Thyroid gland (tissue), 4 donors: ENCODE measurements at places on chromosomes 7 and 10. TPM values are rescaled to one million over a fixed set of nuclear protein-coding genes. Genes with fewer than 3 reads are reported as not detected.

TEX36 gene
- not detected for total RNA-seq

- DNase-seq = no peak
- H3K27me3 ChIP-seq = no peaks in the 10 kb centered on the region
- H3K36me3 ChIP-seq = peaks cover 33% of the 10 kb centered on the region
- no peaks in the 10 kb centered on the region for H3K4me1 ChIP-seq
Measured at GRCh38 chr7:139596626-139597025, 73.1 kb downstream of the CLEC2L start.

FAM131B gene
- 0.54 TPM for total RNA-seq

- peaks cover 6% of the 10 kb centered on the region for H3K4me1 ChIP-seq
- H3K36me3 ChIP-seq = no peaks in the 10 kb centered on the region
Measured at GRCh38 chr7:38796626-38797501, 112.1 kb downstream of the VPS41 start.

DGKB gene
- 2.1 TPM for total RNA-seq

DNA sequence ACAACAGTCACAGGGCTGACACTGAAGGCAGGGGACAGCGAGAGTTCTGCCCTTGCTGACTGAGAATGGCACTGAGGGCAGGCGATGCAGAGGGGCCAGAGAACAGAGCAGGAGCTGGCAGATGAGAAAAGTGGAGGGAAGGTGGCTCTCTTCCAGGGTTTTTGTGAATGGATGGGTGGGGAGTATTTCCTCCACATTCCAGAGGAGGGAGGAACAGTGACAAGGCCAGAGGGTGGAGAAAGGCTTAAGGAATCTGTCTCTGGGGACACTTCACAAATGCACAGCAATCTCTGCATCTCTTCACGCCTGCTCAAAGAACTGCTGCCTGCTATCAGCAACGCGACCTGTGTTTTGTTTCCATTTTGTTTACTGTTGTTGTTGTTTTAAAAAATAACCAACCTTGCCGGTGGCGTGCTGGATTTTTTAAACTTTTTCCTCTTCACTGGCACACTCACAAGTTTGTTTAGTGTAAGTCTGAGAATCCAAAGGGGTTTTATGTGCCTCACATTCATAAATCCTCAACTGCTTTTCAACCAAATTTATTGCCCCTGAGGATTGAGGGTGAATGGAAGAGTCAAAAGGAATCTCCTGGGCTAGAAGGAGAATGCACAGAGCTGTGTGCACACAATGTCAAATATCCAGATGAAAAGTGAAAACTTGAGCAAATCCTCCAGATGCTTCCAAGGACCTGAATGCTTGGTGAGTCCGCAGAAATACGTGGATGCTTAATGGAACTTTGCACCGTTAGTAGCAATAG is 129.3 kb downstream of the GLI3 start:
- H3K36me3 ChIP-seq = no peaks in the 10 kb centered on the region
- peak overlapping the region; percentile 7 for H3K27ac ChIP-seq
- H3K4me1 ChIP-seq = peaks cover 15% of the 10 kb centered on the region
- peak; percentile 60 for DNase-seq
- H3K27me3 ChIP-seq = no peaks in the 10 kb centered on the region
- no peak overlapping the region for H3K4me3 ChIP-seq

GRCh38 chr7:144018065-144018464 is 17.9 kb downstream of the OR6B1 start:
- DNase-seq = no peak
- H3K27me3 ChIP-seq = no peaks in the 10 kb centered on the region
- peaks cover 4% of the 10 kb centered on the region for H3K4me1 ChIP-seq

DNA sequence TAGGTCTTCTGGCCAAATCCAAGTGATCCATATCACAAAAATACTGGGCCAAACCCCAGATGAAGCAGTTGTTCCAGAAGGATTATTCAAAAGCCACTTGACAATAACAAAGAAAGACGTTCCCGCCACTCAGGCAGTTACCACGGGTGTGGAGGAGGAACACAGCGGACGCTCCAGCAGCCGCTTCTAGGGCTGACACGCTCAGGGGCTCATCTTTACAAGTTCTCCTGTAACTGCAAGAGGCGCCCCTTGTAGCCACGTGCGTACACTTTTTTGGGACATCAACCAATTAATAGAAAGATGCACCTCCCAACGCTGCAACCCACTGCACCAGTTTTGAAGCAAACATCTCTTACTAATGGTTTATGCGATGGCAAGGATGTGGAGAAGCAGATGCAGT is 159.4 kb downstream of the GRID1 start:
- H3K4me1 ChIP-seq = peaks cover 8% of the 10 kb centered on the region
- DNase-seq = no peak
- H3K27ac ChIP-seq = no peak overlapping the region
- no peaks in the 10 kb centered on the region for H3K27me3 ChIP-seq

SPAM1 gene
- total RNA-seq = not detected
